ENCODE measurements at places on chromosomes 6 and 20.
A peak's percentile ranks its signal among the peaks of the same experiment; 100 is the strongest.

- DNase-seq, result no peak
Measured at GRCh38 chr20:57316795-57317201, 12.8 kb upstream of the SPO11 start.

GRCh38 chr6:129730477-129731165, 20.6 kb upstream of the ARHGAP18 start:
- no peak for DNase-seq

DNA sequence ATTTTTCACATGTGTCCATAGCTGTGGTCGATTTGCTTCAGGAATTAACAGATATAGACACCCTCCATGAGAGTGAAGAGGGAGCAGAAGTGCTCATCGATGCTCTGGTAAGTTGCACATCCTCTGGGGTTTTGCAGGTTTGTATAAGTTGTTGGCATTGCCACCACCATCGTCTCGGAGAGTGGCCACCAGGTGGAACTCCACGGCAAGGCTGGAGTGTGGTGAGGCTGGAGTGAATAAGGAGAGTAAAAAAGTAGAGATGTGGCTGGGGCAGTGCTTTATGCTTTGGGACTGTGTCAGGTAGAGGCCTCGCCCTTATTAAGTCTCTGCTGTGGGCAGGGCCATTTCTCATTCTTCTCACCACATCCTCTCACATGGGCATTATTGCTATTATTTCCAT, 63.7 kb downstream of the CTNNBL1 start:
- no peak for DNase-seq

DNA sequence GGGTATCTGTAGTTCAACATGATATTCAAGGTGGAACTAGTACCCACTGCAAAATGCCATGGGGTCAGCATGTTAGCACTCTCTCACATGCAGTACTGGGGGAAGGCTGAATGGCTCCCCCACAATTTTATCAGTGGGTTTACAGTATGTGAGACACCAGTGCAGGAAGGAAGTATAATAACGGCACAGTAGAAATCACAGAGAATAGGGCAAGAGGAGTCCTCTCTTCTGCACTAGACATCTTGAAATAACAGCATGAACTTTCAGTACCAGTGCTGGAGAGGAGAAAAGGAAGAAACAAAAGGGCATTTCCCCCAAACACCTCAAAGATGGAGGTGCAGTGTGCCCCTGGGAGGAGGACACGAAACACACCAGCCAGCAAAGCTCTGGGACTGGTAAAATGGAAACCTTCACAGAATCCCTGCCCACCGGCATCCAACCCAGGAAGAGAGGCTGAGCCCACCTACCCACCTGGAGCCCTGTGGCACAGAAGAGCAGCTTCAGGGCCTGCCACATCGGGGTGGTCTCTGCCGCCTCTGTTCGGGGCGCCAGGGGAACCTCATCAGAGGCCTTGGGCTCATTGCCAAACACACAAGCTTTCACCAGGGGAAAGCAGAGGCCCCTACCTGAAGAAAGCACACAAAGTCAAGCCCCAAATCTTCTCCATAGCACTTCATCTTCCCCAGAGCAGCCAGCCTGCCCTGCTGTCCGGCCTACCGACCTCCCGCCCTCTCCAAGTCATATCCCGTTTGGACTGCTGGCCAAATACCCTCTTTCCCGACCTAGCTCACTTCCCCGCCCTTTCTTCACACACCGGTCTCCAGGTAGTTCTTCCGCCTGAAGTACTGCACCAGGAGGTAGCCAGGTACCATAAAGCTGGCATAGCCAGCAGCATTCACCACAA, 1.2 kb downstream of the SLC35B2 start:
- DNase-seq, result peak; percentile 73

GRCh38 chr6:18328540-18328939, 58.6 kb upstream of the RNF144B start:
- DNase-seq, result no peak

- no peak for DNase-seq
Measured at GRCh38 chr6:69594405-69594804, 202.4 kb downstream of the LMBRD1 start.

DNA sequence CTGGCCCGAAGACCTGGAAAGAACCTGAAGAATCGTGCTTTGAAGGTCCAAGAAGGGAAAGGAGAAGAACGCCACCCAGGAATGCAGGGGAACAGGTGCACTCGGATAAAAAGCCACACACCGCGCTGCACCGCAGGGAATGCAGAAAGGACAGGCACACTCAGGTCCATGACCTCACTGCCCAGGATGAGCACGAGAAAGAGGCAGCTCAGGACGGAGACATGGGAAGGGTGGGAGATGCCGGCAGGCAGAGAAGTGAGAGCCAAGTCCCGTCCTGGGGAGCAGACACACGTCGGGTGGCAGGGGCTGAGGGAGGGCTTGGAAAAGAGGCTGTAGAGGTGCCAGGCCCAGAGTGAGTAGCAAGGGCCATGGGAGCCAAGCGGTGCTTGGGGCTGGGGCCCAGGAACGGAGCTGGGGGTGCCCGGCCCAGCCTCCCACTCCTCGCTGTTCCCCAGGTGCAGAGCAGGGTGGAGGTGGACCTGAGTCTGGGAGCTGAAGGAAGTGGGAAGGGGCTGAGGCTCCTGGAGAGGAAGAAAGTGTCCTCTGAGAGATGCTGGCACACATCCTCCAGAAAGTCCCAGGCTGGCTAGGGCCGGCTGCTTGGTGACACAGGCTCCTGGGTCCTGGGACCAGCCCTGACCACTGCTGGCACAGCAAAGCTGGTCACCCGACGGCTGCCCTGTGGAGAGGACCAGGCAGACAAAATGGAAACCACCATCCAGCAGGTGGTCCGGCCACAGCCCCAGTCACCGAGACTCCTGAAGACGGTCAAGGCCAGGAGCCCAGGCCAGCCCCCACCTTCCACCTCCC, 91.3 kb downstream of the PSMB1 start:
- peak; percentile 53 for DNase-seq

DNA sequence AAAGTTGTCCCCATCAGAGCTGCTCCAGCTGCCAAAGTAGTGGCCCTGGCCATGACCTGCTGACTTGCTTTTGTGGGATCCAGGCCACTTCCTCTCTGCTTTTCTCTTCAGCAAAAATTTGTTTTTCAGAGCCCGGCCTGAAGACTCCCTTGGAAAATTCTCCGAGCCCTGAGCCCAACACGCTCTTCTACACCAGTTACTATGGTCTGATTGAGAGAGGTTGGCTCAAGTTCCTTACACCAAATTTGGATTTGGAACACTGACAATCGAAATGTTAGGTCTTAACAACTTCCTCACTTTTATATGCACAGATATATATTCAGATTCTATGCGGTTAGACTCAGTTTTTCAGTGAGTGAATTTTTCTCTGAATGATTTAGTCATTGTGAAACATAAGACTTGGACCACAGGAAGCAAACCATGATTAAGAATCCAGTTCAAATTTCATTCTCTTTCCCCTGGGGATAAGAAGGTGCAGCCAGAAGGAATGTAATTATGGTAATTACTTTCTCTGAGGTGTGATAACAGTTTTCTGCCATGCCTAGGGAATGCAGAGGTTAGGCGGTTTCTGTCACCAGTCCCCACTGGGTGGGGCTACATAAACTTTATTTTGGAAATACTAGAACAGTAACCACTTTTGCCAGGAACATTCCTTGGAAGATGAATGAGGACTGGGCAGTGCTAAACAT, 365.2 kb downstream of the SYNE1 start:
- no peak for DNase-seq

GRCh38 chr6:158060455-158061360, 79.0 kb downstream of the SYNJ2 start:
- peak; percentile 84 for DNase-seq

GRCh38 chr6:104539173-104539572, 320.5 kb downstream of the HACE1 start:
- no peak for DNase-seq

- DNase-seq, result no peak
Measured at GRCh38 chr6:67541586-67541985, 1093.5 kb upstream of the ADGRB3 start.

GRCh38 chr6:158907931-158908330, 88.8 kb upstream of the EZR start:
- DNase-seq, result peak; percentile 42

GRCh38 chr6:119205911-119206618, 127.6 kb upstream of the FAM184A start:
- DNase-seq, result no peak

DNA sequence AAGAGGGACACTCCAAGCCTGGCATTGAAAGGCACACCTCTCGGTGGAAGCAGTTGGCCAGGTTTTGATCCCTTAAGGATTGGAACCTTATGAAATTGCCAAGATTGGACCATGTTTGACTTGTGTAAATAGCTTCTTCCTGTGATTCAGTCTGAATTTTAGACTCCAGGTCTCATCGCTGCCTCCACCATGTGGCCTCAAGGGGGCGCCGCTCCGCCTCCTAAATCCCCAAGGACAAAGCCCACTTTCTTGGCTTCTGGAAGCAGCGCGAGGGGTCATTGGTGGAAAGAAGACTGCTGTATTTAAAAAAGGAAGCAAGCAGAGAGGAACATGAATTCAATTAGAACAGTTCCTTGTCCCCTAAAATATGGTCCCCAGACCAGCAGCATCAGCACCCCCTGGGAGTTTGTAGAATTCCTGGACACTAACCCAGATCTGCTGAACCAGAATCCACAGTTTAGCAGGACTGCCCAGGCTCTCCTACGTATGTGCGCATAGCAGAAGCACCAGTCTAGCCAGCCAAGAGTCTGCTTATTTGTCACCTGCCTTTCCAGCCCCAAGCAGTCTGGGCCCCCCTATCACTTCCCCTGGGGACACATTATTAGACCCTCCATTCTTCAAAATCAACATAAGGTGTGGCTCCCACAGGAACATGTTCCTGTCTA, 108.5 kb downstream of the LY86 start:
- peak; percentile 89 for DNase-seq

Measured in islet precursor cell (in vitro differentiated cells).